ENCODE measurements at places on chromosomes 5 and 9. TPM values are rescaled to one million over a fixed set of nuclear protein-coding genes. Genes with fewer than 3 reads are reported as not detected.

DNA sequence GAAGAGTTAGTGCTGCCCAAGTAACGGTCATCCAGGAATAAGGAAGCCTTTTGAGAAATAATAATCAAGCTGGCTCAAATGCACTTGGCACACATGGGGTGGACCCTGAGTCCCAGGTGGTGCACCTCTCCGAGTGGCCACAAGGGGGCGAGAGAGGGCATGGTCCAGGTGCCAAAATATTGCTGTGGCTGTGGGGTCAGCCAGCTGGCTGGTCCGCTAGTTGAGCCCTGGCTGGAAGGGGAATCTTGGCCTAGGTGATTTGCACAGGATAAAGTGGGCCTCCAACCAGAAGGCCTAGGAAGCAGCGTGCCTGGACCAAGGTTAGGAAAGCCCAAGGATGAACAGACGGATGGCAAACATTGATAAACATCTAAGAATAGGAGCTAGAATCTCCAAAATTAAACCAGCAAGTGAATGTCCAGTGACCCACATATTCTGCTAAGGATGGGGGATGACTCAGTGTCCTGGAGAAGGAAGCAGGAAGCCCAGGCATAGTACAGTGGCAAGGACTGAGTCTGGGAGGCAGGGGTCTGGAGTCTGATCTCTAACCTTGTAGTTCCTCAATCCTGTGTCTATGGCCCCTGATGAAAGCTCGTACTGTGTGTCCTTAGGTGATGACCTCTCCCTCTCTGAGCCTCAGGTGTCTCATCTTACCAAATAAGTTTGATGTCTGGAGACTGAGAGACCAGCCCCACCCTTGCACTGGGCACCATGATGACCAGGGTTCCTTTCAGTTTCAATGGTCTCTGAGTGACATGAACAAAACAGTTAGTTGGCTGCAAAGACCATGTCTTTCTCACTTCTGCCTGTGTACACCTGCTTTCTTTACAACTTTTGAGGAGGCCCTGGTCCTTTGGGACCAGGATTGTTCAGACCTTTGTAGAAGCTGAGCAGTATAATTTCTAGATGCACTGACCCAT is 19.2 kb upstream of the SHB start:
- H3K4me1 ChIP-seq, result no peaks in the 10 kb centered on the region
- H3K4me3 ChIP-seq, result no peak overlapping the region
- H3K27ac ChIP-seq, result no peak overlapping the region
- DNase-seq, result peak; percentile 82
- H3K27me3 ChIP-seq, result no peaks in the 10 kb centered on the region

DNA sequence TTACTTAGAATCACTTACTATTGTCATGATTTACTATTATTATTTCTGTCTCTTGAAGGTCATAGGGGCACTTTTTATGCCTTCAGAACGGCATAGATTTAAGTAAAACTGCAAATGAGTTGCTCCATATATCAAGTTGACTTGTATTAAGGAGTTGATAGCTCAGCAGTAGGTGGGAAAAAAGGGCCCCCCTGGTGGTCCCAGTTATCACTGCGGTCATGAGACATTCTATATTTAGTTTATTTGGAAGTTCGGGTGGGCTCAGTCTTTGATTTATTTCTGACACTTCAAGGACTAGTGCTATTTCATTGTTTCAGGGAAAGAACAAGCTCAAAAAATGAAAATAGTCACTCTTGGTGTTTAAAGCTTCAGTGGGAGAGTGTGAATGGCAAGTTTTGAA is 159.3 kb downstream of the SLC24A2 start:
- H3K4me3 ChIP-seq, result no peak overlapping the region
- no peaks in the 10 kb centered on the region for H3K36me3 ChIP-seq

The TESK1 gene
- total RNA-seq, result 27.7 TPM

The ATP10B gene
- not detected for total RNA-seq

GRCh38 chr5:88718736-88719135 is 164.2 kb downstream of the MEF2C start:
- H3K36me3 ChIP-seq, result no peaks in the 10 kb centered on the region
- H3K4me3 ChIP-seq, result no peak overlapping the region
- no peak for DNase-seq
- H3K4me1 ChIP-seq, result no peaks in the 10 kb centered on the region
- peaks cover 21% of the 10 kb centered on the region for H3K27me3 ChIP-seq

GRCh38 chr5:31585895-31586270 is 53.0 kb upstream of the PDZD2 start:
- peaks cover 8% of the 10 kb centered on the region for H3K27me3 ChIP-seq
- no peak overlapping the region for H3K27ac ChIP-seq
- DNase-seq, result no peak
- no peak overlapping the region for H3K4me3 ChIP-seq
- H3K36me3 ChIP-seq, result no peaks in the 10 kb centered on the region

DNA sequence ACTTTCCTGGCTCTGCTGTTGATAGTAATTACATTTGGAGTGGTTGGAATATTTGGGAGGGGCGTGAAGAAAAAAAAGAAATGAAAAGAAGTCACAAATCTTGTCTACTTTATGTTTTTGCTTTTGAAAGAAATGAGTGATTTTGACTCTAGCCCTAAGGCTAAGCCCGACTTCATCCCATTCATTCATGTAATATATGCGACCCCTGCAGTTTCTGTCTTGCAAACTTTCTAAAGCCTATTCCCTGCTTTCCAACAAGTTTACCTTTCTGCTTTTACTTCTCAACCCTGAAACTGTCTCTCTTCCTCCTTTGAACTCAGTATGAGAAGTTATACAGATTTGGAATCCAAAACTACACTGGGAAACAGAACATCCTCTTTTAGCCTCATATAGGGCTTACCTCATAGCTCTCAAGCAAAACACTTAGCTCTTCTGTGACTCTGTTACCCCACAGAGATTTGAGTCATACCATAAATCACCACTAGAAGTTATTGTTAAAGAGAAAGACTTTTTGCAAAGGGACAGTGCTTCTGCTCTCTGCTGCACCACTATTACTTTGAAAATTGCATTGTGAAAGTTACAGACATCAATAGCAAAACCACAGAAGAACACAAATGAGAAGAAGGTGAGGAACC is 1.6 kb downstream of the CFAP95 start:
- peaks cover 26% of the 10 kb centered on the region for H3K4me1 ChIP-seq
- H3K36me3 ChIP-seq, result no peaks in the 10 kb centered on the region
- peaks cover 26% of the 10 kb centered on the region for H3K27me3 ChIP-seq
- no peak for DNase-seq

The CDC20B gene
- not detected for total RNA-seq

The SLC31A2 gene
- 2.7 TPM for total RNA-seq

The TCF7 gene
- total RNA-seq, result 117 TPM

DNA sequence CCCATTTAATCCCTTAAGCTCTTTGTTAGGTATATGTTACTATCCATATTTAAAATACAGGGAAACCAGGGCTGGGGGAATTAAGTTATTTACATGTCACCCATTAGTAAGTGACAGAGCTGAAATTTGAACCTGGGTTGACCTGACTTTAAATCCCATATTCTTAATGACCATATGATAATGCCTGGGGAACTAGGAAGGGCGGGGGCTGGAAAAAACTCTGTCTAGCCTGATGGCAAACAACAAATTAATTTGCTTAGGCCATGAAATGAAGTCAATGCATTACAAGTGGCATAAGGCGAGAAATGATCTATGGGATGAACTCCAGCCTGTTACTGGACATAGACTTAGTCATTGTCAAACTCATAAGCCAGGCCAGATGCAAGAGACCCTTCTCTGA is 325.7 kb upstream of the WWC1 start:
- no peak for DNase-seq
- H3K36me3 ChIP-seq, result no peaks in the 10 kb centered on the region
- no peak overlapping the region for H3K4me3 ChIP-seq
- no peaks in the 10 kb centered on the region for H3K4me1 ChIP-seq
- no peak overlapping the region for H3K27ac ChIP-seq

The GALNT12 gene
- total RNA-seq, result 12.7 TPM

The FOXD4L3 gene
- total RNA-seq, result not detected

DNA sequence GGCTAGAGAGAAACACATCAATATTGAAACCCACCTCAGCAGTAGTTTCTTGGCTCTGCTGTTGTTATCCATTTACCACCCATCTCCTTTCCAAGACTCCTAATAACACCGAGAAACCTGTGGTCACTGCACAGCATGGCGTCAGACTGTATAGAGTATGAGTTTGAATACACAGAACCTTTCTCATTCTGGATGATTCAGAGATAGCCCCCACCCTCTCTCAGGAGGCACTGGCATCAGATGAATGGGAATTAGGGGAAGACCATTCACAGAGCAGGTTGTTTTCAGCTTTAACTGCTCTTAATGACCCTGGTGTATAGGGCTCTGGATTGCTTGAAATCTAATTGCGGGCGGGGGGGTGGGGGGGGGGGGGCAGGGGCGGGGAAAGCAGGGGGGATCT is 86.7 kb downstream of the GPR21 start:
- no peak overlapping the region for H3K27ac ChIP-seq
- peaks cover 6% of the 10 kb centered on the region for H3K4me1 ChIP-seq
- H3K4me3 ChIP-seq, result no peak overlapping the region
- no peak for DNase-seq
- peaks cover 4% of the 10 kb centered on the region for H3K36me3 ChIP-seq
